ENCODE measurements at places on chromosomes 4 and X. TPM values are rescaled to one million over a fixed set of nuclear protein-coding genes. Genes with fewer than 3 reads are reported as not detected.

ENPP6 gene
- total RNA-seq = not detected

IL9R gene
- 0.21 TPM for total RNA-seq

CFP gene
- 0.88 TPM for total RNA-seq

HSFX2 gene
- 0.13 TPM for total RNA-seq

TMEM184C gene
- total RNA-seq = 17.6 TPM

HPSE gene
- 1.2 TPM for total RNA-seq

HSD17B10 gene
- total RNA-seq = 166 TPM

MAP7D2 gene
- total RNA-seq = 6.1 TPM

AKAP4 gene
- total RNA-seq = not detected

BMX gene
- not detected for total RNA-seq

SLITRK2 gene
- not detected for total RNA-seq

ERVMER34-1 gene
- 0.49 TPM for total RNA-seq

FATE1 gene
- not detected for total RNA-seq

NOX1 gene
- total RNA-seq = not detected

GLOD5 gene
- total RNA-seq = not detected

G6PD gene
- total RNA-seq = 1,516 TPM

RRAGB gene
- total RNA-seq = 10.8 TPM

MAGEE1 gene
- 4.9 TPM for total RNA-seq

MAGEA6 gene
- total RNA-seq = 12.3 TPM

ARHGAP4 gene
- total RNA-seq = 1.3 TPM

MAGEC3 gene
- not detected for total RNA-seq

CD40LG gene
- not detected for total RNA-seq

CT45A10 gene
- total RNA-seq = not detected

TMPRSS11F gene
- not detected for total RNA-seq

F9 gene
- not detected for total RNA-seq

GAGE12E gene
- total RNA-seq = not detected

SYN1 gene
- 0.31 TPM for total RNA-seq

NUP62CL gene
- total RNA-seq = 16.3 TPM

DMP1 gene
- not detected for total RNA-seq

All from A549 treated with RU486 at 1 μM for 4 hours (cell line).